ENCODE measurements at places on chromosomes 5 and 9.

GRCh38 chr9:120136696-120137095 lies 443.3 kb downstream of the CDK5RAP2 start:
- DNase-seq = no peak

- DNase-seq = no peak
Observed at GRCh38 chr9:98808411-98808815, 943 bp downstream of the GALNT12 start.

GRCh38 chr9:93967020-93967803 lies 12.1 kb upstream of the BARX1 start:
- DNase-seq = peak; percentile 53

DNA sequence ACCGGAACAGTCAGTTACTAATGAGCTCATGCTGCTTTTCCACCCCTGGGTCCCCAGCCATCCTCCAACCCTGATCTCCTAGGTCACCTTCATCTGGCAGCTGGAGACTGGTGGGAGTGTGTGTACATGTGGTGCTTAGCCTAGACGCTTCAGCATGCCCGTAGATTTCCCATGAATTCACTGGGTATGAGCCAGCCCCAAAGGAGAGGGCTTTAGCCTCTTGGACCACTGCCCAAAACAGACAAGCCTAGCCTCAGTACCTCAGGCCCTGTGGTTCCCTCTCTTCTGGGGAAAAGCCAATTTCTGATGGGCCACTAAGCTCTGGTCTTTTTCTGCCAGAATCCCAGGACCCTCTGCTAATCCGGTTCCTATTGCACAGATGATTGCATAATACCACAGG lies 48.0 kb upstream of the ASTN2 start:
- no peak for DNase-seq

GRCh38 chr5:11622785-11623184 lies 281.5 kb downstream of the CTNND2 start:
- no peak for DNase-seq

DNA sequence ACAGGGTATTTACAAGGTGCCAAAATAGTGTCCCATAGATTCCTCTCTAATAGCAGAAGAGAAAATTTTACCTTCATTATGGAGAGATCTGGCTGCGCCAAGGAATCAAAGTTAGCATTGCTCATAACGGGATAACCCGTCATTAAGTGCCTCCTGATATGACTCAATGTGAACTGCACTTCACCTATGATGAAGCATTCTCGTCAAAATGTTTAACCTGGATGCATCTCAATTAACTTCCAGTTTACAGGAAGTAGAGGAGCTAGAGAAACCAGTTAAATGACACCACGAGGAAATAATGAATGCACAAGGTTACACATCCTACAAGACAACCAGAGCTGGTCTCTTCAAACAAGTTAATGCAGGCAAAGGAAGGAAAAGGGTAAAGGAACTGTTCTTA lies 17.2 kb downstream of the FBXW11 start:
- DNase-seq = no peak

GRCh38 chr9:126318858-126319257 lies 7.8 kb upstream of the MVB12B start:
- no peak for DNase-seq

GRCh38 chr5:141848744-141849414 lies 29.3 kb downstream of the PCDH1 start:
- DNase-seq = peak; percentile 72

- no peak for DNase-seq
Observed at GRCh38 chr9:127038531-127038930, 83.9 kb downstream of the ANGPTL2 start.

- DNase-seq = peak; percentile 72
Observed at GRCh38 chr9:21995666-21996398, 1.2 kb downstream of the CDKN2B-AS1 start.

- no peak for DNase-seq
Observed at GRCh38 chr9:124696101-124696500, 75.0 kb downstream of the NR6A1 start.

- no peak for DNase-seq
Observed at GRCh38 chr5:143820451-143820850, 8.5 kb downstream of the HMHB1 start.

DNA sequence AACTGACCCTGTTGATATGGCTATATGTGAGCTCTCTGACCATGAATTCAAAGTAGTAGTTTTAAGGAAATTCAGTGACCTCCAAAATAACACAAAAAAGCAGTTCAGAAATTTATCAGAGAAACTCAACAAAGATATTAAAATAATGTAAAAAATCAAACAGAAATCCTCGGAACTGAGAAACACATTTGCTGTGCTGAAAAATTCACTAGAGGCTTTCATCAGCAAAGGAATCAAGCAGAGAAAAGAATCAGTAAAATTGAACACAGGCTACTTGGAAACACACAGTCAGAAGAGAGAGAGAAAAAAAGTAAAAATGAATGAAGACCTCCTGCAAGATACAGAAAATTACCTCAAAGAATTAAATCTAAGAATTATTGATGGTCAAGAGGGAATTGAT lies 417.2 kb downstream of the TMEM232 start:
- DNase-seq = no peak

DNA sequence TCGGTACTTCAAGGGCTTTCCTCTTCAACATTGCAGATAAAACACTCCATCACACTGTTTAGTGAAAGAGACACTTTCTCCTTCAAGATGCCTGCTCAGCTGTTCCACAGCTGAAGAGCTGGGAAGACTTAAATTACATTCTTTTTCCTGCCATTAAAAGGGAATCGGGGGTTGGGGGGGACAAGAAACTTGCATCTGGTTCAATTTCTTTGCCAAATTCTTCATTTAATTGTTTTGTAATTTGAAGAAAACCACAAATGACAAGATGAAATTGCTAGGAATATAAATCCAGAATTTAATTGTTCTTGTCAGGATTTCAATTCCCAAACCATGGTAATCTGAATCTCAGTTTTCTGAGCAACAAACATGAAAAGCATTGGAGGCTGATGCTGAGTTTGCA lies 478.3 kb downstream of the EBF1 start:
- no peak for DNase-seq

- DNase-seq = no peak
Observed at GRCh38 chr5:128491291-128491690, 46.8 kb downstream of the FBN2 start.

DNA sequence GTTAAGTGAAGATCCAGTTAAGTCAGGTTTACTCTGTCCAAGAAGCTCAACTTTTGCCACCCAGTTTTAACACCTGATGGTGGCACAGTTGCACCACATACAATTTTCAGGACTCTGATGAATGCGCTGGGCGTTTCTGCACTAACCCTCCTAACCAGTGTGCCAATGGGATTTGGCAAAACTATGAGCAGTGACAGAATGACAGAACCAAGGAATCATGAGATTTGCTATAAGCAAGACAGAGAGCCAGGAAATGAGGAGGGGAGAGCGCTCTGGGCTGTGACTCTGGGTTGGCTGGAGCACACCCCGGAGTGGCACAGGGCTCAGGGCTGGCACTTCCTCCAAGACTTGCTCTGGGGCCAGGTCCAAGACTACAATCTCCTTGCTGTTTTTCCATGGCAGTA lies 84.1 kb downstream of the SH3PXD2B start:
- no peak for DNase-seq

- DNase-seq = no peak
Observed at GRCh38 chr5:163963881-163964280, 458.5 kb downstream of the MAT2B start.

GRCh38 chr5:150313501-150313900 lies 10.8 kb upstream of the ARSI start:
- no peak for DNase-seq

GRCh38 chr9:131142160-131142559 lies 16.8 kb downstream of the NUP214 start:
- DNase-seq = no peak

DNA sequence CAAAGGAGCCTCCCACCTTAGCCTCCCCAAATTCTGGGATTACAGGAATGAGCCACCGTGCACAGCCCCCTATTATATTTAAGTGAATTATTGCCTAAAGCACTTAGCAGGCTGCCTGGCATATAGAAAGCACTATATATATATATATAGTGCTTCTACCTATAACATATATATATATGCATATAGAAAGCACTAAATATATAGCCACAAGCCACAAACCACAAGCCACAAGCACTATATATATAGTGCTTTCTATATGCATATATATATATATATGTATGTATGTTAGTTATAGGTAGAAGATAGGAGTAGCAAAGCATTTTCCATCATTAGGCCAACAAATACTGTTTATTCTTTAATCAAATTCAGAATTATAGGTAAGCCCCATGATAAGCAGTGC lies 185.8 kb downstream of the CWC27 start:
- DNase-seq = no peak

DNA sequence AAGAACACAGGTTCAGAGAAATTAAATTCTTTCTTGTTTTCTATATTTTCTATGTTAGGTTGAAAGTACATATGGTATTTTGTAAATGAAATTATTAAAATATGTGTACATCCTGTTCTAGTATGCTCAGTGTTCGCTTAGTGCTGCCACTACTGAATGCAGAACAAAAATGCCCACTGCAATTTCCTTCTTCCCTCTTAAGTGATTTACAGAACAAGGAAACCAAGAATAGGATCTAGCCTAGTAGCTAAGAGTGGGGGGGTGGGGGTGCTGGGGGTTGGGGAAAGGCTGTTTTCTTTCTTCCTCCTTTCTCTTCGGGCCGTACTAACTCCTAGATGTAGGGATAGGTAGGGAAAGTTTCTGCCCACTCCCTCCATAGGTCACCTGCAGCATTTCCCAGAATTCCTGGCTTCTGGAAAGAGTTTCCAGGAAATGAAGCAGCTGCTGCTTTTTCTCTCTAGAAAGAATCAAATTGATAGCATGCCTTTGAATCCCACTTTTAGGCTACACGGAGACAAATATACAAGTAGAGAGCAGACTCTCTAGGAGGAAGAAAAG lies 15.7 kb downstream of the SPATA9 start:
- DNase-seq = no peak

DNA sequence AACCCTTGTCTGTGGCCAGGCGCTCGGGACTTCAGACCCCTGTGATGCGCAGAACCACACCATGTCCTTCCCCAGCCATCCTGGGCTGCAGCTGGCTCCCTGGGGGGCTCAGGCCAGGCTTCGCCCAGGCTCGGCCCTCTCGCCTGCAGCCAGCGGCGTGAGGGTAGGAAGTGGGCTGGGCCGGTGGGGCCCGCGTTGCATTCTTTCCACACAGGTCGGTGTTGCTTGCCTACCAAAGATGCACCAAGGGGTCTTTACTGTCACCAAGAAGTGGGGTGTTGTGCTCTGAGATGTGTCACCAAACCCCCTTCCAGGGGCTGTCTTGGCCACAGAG lies 48.3 kb upstream of the RNF130 start:
- peak; percentile 41 for DNase-seq

DNA sequence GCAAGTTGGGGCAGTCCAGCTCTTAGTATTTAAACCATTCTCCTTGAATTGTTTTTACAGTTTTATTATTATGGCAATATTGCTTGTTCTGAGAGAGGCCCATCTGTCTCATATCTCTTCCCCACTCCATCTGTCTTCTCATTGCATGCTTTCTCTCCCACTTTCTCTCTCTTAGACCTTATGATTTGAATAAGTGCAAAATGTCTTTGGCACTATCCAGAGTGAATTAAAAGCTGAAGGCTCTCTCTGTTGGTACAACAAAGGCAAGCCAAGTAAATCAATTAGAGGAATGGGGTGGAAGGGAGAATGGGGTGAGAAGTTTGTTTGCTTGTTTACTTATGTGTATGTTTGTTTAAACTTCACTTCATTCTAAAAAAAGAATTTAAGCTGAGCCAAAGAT lies 195.3 kb upstream of the RFX3 start:
- DNase-seq = no peak

DNA sequence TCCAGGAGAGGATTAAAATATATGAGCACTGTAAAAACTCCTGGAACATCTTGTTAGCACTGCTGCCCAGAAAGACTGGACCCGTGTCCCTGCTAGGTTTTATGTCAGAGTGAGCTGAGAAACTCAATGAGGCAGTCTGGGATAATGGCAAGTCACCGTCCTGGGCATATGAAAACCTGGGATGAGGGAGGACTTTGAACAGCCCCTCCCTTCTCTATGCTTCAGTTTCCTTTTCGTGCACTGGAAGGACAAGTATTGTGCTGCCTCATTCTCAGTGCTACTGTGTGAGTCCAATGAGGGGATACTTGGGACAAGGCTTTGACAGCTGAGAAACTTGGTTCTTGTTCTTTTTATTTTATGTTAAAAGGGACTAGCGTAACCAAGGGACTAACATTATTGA lies 143.0 kb upstream of the SHB start:
- DNase-seq = no peak

DNA sequence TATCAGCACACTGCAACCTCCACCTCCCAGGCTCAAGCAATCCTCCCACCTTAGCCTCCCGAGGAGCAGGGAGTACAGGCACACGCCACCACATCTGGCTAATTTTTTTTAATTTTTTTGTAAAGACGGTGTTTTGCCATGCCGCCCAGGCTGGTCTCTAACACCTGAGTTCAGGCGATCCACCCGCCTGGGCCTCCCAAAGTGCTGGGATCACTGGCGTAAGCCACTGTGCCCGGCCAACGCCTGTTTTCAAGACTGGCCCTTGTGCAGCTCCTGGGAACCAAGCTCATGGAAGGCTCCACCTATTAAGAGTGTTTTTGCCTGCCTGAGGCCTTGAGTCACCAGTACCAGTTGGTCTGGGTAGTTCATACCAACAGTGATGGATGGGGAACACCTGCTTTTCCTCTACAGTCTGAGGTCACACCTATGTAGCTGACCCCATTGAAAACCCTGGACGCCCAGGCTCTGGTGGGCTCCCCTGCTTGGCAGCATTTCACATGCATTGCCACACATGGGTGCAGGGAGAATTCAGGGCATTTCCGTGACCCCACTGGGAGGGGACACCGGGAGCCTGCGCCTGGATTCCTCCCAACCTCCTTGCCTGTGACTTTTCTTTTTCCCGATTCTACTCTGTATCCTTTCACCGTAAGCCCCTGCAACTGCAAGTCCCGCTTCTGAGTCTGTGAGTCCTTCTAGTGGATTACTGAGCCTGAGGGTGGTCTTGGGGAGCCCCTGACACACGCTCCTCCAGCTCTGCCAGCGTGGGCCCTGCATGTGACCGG lies 63.5 kb downstream of the ZNF354C start:
- DNase-seq = peak; percentile 47

GRCh38 chr9:118522093-118523028 lies 818.2 kb downstream of the TLR4 start:
- no peak for DNase-seq

DNA sequence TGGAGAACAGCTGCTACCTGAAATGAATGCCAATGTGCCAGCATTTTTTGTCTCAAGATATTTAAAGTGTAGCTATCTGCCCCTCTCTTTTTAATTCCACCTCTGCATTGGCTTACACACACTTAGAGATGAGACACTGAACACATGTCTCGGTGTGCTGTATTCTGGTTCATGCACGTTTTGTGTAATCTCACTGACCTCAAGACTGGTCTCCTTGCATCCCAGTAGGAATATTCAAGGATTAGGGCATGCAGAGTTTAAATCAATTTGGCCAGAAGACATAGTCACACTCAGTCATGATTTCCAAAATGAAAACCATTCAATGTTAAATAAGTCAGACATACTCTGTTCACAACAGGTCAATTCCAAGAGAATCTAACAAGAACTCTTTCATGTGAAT lies 561.8 kb upstream of the TUSC1 start:
- no peak for DNase-seq

DNA sequence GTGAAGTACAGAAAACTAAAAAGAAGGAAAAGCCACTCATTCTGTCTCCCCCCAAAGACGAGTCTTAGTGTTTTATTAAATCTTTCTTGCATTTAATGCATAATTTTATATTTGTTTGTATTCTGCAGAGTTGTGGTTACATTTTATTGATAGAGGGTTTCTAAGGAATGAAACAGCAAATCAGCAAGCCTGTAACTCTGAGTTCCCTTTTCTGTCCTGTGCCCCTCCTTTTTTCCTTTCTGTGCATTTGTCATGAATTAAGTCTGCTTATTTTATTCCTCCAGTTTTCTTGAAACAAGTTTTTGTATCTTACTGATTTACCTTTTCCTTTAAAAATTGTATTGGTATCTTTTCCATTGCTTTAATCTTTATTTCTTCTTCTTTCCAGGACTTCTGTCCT lies 132.8 kb downstream of the MUSK start:
- no peak for DNase-seq
